ENCODE measurements at places on chromosomes 6 and 20. TPM values are rescaled to one million over a fixed set of nuclear protein-coding genes. Genes with fewer than 3 reads are reported as not detected.

The GLP1R gene
- not detected for total RNA-seq

The MYCT1 gene
- 0.24 TPM for total RNA-seq

The RNGTT gene
- total RNA-seq = 16.0 TPM

The MUC22 gene
- not detected for total RNA-seq
